ENCODE measurements at places on chromosomes 12 and 14.

DNA sequence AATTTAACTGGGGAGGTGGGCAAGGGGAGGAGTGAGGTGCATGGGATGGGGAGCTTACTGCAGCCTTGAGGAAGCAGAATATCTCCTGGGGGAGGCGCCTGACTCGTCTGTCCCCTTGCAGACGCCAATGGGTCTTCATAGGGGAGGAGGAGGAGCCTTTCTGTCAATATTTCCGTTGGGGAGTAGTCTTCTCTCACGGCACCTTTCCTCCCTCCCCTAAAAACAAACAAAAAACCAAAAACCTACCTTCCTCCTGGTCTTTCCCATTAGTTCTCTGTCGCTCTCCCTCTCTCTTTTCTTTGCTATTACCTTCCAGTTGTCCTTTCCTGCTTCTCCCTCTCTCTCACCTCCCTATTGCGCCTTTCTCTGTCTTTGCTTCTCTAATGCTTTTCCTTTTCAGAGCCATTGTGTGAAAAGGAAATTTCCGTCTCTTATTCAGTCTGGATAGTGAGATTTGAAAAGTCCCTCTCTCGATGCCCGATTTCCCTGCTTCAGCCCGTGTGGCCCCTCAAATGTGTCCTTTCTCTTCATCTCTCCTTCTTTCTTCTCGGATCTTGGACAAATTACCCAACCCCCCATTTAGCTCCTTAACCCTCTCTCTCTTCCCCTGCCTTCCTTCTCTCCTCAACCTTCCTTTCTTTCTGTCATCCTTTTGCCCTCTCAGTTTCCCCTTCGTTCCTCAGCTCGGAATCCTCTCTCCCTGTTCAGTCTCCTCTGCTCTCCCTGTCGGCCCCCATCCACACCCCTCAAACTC, 5.9 kb downstream of the GPR84 start:
- peak; percentile 69 for DNase-seq

- no peak for DNase-seq
Measured at GRCh38 chr14:26398616-26399015, 199.2 kb downstream of the NOVA1 start.

DNA sequence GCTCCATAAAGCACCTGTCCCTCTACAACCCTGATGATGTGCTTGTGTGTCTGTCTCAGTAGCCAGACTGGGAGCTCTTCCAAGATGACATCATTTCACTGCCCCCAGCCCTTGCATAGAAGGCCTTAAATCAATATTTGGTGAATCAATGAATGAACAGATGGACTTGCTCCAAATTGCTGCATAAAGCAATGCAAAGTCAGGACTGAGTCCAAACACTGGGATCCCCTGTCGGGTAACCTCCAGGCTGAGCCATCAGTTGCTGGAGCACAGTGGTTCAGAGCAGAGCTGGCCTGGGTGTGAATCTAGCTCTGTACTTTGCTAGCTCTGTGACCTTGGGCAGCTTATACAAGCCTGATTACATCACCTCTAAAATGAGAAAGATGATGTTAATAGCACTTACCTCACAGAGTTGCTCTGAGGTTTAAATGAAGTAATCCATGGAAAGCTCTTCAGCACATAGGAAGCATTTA, 120.3 kb upstream of the VASH1 start:
- no peak for DNase-seq

GRCh38 chr14:98512501-98513251, 759.3 kb downstream of the BCL11B start:
- DNase-seq, result peak; percentile 16

- DNase-seq, result no peak
Measured at GRCh38 chr12:57874166-57875108, 27.9 kb upstream of the CTDSP2 start.

- DNase-seq, result no peak
Measured at GRCh38 chr14:35123388-35123703, 994 bp downstream of the PRORP start.

GRCh38 chr14:76294876-76295275, 81.1 kb upstream of the ESRRB start:
- DNase-seq, result no peak

DNA sequence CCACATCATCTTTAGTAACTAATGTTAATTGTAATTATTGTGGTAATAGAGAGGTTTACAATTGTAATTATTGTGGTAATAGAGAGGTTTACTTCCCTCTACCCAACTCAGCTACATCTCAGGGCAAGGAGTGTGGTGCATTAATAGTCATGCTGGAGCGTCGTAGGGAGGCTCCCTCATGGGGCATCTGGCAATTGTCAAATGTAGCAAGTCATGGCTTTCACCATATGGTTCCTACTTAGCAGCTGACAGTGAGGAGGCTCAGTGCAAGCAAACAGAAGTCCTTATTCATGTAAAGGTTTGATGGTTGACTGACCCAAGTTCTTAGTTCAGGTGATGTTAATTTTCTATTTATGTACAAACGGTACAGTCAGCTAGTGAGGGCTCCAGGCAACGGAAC, 1012.0 kb downstream of the FLRT2 start:
- no peak for DNase-seq

DNA sequence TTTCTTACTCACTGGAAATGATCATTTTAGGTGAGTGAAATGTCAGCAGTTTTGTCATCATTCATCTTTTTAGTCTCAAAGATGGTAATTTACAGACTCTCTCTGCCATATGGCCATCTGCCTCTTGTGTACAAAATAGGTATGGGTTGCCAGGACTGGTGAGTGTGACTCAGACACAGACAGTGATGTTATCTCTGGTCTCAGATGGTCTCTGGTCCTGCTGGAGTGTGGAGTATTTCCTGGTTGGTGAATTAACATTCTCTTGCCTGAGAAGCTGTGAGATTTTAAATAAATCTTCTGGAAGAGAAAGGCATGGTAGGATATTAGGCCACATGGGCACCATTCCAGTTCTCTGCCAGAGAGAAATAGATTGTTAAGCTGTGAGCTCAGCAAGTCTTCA, 207.0 kb downstream of the ATP23 start:
- no peak for DNase-seq

DNA sequence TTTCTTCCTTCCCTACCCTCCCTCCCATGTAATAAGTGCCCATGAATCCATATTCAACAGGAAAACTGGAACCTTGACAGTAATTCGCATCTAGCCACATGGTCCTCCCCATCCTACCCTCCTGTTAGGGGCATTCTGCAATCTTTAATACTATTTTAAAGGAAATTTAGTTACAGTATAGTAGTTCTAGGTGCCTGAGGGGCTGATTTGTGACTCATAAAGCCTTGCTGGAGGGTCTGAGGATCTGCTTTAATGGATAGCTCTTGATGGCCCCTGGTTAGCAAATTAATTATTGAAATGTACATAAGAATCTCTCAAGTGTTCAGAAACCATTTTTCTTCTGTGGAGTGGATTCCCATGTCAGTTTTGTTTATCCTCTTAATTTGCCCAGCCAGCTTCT, 54.1 kb downstream of the ESRRB start:
- no peak for DNase-seq

DNA sequence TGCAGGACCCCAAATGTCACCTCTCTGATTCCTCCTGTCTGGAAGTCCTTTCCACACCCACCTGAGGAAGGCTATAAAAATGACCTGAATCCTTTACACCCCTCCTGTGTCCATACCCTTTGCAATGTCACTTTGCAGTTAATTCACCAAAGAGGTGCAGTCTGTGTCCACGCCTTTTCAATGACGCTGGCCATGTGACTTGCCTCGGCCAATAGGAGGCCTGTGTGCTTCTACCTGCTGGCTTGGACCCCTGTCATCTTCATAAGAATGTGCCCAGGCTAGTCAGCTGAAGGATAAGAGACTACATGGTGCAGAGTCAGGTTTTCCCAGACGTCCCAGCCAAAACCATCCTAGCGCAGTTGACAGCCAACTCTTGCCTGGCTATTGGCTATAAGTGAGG, 101.4 kb downstream of the KSR2 start:
- DNase-seq, result no peak

DNA sequence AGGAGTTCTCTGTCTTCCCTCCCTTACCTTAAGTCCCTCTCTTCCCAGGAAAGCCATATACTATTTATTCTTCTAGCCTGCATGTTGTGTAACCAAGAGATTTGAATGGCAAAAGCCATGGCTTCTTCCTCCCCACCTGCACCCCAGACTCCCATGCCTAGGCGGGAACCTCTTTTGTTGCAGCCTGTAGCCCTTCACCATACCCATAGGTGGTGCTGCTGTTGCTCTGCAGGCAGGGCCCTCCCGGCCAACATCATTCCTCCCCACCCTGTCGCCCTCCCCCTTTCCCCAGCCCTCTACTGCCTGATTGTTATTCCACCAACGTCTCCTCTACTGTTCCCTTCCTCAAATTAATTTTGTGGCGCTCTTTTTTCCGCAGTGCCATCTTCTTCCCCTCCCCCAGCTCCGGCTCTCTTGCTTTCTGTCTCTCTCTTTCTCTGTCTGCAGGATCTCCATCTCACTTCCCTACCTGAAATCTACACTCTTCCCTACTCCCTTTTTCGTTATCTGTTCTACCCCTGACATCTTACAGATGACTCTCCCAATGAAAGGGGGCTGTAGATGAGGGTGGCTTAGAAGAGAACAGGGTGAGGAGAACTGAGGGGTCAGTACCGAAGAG, 13.8 kb downstream of the NGDN start:
- no peak for DNase-seq

DNA sequence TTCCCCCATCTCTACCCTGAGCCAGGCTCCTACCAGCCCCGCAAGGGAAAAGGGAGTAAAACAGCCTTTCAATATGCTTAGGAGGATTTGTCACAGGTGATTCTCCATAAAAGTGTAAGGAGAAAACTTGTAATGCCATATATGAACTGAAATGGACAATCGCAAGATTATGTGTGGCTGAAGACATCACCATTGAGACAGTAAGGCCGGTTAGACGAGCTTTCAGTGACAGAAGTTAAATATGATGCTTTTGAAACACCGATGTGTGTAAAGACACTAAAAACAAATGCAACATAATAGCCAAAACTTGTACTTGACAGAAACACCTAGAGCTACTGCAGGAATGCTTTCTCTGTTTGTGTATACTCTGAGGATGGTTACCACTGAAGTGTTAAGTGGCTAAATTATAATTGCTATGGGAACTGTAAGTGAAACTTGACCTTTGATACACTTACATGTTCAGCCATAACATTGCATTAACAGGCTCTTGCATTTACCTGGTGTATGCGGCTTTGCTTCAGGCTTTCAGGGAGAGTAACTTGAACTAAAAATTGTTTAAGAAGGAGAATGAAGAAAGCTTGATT, 42.3 kb downstream of the FAR2 start:
- DNase-seq, result no peak

GRCh38 chr14:103232031-103232808, 101.8 kb upstream of the EIF5 start:
- no peak for DNase-seq

- no peak for DNase-seq
Measured at GRCh38 chr14:65940056-65940735, 527.7 kb downstream of the FUT8 start.

DNA sequence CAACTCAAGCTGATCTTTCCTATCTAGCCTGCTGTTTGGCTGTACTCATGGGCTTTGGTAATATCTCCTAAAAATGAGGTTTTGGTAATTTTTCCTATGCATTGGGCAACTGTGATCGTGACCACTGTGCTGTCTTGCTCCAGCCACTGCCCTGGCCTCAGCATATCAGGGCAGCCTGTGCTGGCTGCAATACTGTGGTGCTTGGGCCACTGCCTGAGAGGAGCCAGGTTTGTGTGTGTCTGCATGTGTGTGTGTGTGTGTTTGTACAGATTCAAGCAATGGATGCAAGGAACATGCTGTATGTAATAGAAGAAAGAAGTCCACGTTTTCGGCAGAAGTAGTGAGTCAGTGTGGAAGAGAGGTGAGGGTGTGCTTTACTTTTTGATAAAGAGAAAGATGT, 13.0 kb downstream of the ERG28 start:
- no peak for DNase-seq

All from CD4-positive, alpha-beta T cell treated with Interleukin-6 for 4 hours (primary cell).